ENCODE measurements at places on chromosomes 4 and X.

- no peak for DNase-seq
These were observed 939.4 kb downstream of the C4orf33 start for GRCh38 chr4:130035391-130035790.

DNA sequence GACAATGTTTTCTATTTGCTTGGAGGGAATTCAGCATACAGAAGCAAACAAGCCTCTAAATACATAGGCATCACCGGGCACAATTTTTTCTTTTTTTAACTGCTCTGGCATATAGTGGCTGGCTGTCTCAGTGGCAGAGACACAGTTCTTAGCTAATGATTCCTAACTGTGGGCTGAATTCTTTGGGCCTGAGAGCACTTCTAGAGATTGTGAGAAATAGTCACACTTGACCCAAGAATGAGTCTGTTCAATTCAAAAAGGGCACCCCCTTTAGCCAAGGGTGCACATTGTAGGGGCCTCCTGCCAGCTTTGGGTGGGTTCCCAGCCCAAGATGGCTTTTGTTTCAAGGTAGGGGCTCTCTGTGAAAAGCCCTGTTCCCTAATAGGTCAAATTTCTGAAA, 345.7 kb downstream of the ARHGAP10 start:
- DNase-seq: no peak

DNA sequence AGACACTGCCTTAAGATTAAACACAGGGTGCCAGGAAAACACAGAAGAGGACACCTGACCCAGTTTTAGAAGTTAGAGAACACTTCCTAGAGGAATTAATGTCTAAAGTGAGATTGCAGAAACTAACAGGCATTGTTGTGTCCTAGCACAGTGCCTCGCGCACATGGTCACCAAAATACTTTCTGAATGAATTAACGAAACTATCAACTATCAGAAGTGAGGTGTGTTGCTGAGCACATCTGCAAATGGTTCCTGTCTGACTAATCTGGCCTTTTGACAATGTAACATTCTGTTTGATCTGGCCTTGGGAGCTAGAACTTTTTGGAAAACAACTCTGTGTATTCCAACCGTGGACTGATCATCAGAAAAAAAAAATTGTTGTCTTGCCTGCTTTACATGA, 556.8 kb upstream of the LCORL start:
- no peak for DNase-seq

- DNase-seq: no peak
These were observed 595.0 kb upstream of the BOD1L1 start for GRCh38 chr4:14222377-14223029.

- DNase-seq: no peak
These were observed 18.6 kb upstream of the CA5B start for GRCh38 chrX:15719324-15719968.

- DNase-seq: no peak
These were observed 667.5 kb downstream of the KCTD8 start for GRCh38 chr4:43781125-43781524.

- peak; percentile 86 for DNase-seq
These were observed 15.8 kb downstream of the WDR1 start for GRCh38 chr4:10100734-10101216.

DNA sequence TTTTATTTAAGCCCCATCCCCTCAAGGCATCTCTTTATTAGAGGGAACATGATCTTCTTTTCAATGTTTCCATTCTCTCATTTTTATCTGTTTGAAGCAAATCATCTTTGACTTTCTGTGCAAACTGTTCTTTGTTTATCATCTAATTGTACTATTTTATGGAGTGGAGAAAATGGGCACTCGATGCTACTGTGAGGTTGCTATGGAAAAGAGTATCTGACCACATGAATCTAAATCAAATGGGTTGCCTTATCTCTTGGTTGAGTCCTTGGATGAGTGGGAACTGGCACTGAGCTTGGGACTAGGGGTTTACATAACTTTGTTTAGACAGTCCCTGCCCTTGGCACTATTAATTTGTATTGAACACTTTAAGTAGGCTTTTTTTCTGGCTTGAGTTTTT, 9.1 kb downstream of the OCRL start:
- DNase-seq: no peak

- no peak for DNase-seq
These were observed 8.2 kb upstream of the YIPF6 start for GRCh38 chrX:68490644-68491043.

- DNase-seq: no peak
These were observed 658.3 kb upstream of the PITX2 start for GRCh38 chr4:111281219-111281618.

- no peak for DNase-seq
These were observed 231.1 kb upstream of the CENPE start for GRCh38 chr4:103429283-103429682.

DNA sequence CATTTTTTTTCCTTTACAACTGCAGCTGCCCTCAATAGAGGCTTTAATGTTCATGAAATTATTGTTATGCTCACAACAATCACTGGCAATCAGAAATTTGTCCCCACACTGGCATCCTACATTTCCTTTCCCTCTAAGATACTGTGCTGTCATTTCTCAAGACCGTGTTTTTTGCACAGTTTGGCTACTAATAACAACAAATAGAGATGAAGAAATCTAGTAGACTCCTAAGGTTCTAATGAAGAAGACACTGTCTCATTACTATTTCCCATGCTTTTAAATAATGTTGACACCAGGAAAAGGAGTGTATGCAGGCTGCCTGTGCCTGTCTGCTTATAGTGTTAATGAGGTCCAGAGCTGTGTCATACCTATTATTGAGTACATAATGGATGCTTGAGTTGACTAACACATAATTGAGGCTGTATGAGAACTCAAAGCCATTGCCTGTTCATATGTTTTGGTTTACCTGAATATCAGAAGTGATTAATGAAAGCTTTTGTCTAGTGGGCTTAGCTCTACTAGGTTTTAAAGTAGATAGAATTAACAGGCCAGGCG, 1.5 kb upstream of the EIF4E start:
- no peak for DNase-seq

GRCh38 chr4:152957437-152958171, 21.5 kb downstream of the FHDC1 start:
- DNase-seq: no peak

DNA sequence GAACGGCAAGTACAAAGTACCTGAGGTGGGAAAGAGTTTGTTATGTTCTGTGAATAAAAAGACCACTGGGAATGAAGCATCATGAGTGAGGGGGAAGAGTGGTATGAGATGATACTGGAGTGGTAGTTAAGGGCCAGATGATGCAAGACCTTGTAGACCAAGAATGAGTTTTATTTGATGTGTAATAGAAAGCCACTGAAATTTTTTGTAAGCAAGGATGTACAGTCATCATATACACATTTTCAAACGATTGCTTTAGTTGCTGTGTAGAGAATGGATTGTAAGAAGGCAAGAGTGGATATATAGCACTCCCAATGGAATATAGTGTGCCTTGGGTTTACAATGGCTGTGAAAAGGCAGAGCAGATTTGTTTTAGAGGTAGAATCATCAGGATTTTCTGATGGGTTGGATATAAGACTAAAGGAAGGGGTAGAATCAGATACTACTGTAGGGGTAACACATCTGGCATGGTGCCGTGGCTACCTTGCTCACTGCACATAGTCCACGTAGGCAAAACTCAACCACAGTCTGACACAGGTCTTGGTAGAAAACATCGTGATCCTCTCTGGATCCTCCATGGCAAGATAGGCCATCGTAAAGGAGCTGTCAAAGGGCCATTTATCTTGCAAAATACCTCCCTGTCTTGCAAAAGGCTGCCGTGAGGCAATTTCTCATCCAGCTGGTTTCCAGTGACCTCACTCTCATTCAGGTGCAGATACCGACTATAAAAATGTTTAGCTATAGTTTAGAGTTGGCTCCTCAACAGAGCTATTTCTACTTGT, 14.9 kb downstream of the TIFA start:
- DNase-seq: no peak

- DNase-seq: no peak
These were observed 490.1 kb downstream of the RAPGEF2 start for GRCh38 chr4:159592898-159593556.

- DNase-seq: no peak
These were observed 110.2 kb upstream of the MYOZ2 start for GRCh38 chr4:119025420-119025819.

GRCh38 chrX:44422631-44423030, 79.2 kb upstream of the EFHC2 start:
- DNase-seq: no peak

GRCh38 chr4:30538794-30539193, 181.4 kb upstream of the PCDH7 start:
- DNase-seq: no peak

DNA sequence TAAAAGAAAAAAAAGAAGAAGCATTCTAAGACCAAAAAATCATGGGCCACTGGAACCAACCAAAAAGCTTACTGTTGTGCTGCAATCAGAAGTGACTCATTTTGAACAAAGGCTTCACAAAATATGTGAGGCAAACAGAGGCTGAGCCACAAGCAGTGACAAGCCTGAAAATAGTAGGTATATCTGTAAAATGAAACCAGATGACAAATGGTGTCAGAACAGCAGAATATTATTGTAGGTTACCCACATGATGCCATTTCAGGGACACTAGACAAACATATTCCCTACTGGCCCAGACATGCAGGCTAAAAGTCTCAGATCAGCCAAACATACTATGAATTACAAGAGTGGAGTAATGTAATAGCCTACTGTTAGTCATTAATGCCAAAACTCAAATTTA, 1301.8 kb upstream of the DIAPH2 start:
- DNase-seq: no peak

- no peak for DNase-seq
These were observed 63.7 kb upstream of the NAP1L5 start for GRCh38 chr4:88761342-88761741.

DNA sequence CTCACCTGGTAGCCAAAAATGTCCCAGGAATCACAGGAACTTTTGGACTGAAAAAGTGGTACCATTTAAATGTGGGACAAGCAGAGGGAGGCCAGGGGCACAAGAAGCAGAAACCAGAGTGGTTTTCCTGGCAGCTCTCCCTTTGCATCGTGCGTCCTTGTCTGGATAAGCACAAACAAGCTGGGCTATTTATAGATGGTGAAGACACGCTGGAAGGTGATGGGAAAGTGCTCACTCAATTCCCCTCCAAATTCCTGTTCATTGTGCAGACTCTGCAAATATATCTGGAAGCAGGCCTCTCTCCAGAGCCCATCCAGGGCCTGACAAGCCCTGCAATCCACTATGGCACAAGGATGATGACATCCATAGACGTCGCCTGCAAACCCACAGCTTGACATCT, 63.6 kb upstream of the MAP3K15 start:
- no peak for DNase-seq

DNA sequence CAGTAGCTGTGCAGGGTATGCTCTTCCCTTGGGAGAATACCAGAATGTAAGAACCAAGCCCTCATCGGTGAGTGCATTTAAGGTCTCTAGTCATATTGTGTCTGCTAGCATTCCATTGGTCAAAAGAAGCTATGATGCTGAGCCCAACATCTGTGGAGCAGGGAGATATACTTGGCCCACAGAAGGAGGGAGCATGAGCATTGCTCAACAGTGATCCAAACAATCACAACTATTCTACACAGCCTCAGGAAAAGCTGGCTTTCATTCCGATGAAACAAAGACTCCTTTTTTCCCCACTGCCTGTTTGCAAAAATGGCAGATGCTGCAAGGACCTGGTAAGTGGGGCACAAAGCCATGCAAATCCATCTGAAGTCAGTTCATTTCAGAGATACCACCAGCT, 80.6 kb upstream of the DHX15 start:
- no peak for DNase-seq

GRCh38 chr4:85751866-85752265, 276.9 kb downstream of the ARHGAP24 start:
- DNase-seq: no peak

DNA sequence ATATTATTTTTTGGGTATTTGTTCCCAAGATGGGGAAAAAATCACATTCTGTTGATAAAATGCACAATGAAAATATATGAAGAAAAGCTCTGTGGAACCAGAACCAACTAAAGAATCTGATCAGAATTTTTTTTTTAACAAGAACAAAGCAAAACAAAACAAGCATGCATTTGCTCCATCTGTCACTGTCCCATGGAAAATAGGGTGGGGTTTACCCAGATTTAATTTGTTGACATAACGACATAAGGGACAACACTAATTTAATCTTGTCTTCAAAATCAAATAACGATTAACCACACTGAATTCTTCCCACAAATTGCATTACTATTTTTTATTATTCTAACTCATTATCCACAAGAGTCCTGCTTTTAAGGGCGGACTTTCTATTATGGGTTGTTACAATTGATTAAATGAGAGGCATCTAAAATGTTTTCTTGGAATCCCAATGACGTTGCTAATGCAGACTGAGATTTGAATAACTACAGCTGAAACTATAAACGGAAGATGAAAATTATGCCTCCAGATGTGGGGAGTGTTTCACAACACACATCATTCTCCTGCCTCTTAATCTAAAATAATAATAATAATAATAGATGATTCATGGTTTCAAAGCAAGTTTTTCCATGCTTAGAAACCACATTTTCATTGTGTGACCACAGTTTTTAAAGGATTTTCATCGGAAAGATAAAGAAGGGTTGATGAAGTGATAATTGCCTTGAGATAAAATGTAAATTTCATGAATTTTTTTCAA, 307.0 kb upstream of the CPEB2 start:
- DNase-seq: no peak

DNA sequence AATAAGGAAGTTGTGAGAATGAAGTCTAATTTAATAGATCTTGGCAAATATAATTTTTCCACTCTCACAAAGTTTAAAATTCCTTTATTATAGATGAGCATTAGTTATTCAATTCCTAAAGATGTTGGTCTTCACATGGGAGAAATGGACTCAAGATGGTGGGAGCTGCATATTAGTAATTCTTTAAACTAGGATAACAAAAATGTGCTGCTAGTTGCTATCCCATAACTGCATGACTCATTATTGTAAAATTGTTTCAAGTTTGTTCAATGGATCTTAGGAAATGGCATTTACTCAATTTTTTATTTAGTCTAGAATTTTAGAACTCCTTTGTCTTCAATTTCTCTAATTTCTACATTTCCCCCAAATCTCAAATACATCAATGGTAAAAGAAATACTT, 155.8 kb downstream of the ATP10D start:
- DNase-seq: no peak

DNA sequence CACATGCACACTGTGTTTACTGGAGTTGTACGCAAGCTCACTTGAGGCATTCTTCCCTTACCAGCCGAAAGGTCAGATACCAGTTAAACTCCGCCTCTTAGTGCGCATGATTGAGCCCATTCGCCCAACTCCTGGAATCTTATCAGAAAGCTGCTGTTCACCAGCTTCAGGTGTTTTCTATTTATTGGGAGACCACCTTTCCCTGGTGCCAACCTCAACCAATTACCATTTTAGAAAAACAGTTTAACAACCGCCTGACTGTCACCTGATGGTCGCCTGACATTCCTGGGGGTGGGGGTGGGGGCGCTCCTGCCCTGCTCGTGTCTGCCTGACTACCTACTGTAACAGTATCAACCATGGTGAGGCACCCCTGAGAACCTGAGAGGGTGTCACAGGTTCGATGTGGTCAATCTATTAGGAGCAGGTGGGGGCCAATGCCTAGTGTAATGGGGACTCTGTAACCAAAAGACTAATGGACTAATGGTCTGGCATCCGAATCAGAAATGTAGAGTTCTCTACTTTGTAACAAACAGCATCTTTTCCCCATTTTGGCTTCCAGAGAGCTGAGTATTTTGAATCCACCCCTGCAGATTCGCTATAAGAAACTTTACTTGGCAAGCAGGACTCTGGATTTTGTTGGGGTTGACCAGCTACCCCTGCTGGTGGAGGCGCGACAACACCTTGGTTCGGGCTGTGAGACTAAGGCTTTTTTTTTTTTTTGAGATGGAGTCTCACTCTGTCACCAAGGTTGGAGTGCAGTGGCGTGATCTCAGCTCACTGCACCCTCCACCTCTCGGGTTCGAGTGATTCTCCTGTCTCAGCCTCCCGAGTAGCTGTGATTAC, 58.2 kb upstream of the ZNF157 start:
- no peak for DNase-seq

GRCh38 chr4:15457406-15458201, 12.1 kb upstream of the CC2D2A start:
- DNase-seq: no peak
